ENCODE measurements at places on chromosomes 7 and 10.

- no peak for DNase-seq
Measured at GRCh38 chr7:45684910-45685618, 110.9 kb downstream of the ADCY1 start.

GRCh38 chr10:46282842-46283574 is 3.8 kb upstream of the ANTXRL start:
- peak; percentile 78 for DNase-seq

DNA sequence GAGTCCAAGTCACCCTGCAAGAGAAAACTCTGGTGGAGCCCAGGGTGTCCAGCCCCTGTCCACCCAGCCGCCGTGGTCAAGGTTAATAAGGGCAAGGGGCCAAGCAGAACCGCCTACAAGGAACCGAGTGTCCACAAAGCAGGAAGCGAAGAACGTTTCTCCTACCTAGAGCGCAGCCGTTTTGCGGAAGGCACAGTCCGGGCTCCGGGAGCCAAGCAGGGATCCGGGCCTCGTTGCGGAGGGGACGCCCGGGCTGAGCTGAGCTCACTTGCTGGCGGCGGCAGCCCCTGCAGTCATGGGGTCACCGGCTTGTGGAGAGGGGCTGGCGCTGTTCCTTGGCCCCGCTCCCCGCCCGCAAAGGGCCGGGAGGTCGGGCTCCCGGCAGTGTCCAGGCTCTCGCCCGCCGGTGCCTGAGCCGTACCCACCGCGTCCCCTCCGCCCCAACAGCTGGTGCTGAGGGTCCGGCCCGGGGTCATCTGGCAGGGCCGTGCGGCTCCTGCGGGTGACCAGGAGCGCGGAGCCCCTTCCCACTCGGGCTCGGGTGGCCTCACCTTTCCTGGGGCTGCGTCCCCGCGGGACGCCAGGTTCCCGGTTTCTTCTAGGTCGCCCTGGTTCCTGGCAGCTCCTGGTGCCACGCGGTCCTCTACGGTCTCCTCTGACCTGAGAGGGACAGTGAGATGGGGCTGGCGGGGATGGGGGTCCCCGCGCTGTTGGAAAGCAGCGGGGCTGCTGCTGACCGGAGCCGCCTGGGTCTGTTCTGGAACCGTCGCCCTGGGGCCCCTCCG is 14.0 kb upstream of the ZNF273 start:
- peak; percentile 26 for DNase-seq

GRCh38 chr10:84333864-84334451 is 5.6 kb downstream of the CCSER2 start:
- peak; percentile 39 for DNase-seq

DNA sequence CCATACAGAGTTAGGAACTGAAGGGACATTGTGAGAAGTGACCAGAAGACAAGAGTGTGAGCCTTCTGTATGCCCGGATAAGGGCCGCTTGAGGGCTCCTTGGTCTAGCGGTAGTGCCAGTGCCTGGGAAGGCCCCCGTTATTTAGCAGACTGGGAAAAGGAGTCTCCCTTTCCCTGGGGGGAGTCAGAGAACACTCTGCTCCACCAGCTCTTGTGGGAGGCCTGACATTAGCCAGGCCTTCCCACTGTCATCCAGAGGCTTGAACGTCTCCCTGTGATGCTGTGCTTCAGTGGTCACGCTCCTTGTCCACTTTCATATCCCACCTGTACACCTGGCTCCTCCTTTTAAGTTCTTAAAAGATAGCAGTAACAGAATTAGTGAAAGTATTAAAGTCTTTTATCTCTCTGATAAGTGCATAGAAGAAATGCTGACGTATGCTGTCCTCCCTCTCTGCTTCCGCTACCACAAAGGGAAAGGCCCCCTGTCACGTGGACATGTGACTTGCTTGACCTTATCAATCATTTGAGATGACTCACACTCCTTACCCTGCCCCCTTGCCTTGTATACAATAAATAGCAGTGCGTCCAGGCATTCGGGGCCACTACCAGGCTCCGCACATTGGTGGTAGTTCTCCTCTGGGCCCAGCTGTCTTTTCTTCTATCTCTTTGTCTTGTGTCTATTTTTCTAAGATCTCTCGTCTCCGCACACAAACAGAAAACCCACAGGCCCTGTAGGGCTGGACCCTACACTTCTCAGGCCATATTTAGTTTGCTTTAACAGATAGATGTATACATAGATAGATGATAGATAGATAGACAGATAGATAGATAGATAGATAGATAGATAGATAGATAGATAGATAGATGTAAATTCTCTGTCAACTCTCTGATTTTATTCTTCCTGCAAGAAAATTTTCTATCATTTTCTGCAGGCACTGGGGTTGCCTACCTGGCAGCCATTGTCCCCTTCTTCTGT is 131.5 kb upstream of the JCAD start:
- no peak for DNase-seq

- DNase-seq: no peak
Measured at GRCh38 chr7:30505174-30505697, 607 bp upstream of the GGCT start.

DNA sequence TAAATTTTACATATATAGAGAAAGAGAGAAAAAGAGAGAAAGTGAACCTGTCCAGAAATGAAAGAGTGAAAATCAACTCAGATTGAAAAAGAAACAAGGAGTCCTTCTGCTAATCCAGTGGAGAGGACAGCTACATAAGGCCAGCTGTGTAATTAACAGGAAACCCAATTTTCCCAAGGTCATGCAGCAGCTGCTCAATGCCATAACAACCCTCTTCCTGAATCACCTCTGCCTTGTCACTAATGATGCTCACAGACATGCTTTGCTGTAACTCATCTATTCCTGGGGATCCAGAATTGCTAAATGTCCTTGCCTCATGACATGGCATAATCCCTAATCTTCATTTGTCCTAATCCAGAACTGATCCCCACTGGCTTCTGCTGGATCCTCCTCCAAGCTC is 288.6 kb downstream of the NEBL start:
- no peak for DNase-seq

DNA sequence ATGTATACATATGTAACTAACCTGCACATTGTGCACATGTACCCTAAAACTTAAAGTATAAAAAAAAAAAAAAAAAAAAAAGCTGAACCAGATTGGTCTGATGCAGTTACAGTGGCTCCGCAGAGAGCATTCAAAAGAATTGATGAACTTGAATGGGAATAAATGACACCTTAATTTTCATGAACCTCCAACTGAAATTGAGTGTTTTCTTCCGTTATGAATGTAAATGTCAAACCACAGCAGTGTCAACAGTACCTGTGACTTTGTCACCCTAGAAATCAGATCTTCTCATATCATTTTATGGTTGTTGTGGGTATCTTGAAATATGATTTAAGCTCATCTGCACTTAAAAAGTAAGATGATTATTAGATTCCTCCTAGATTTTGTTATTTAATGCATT is 32.7 kb upstream of the SRGN start:
- no peak for DNase-seq

- no peak for DNase-seq
Measured at GRCh38 chr10:86856156-86856555, 99.7 kb downstream of the BMPR1A start.

DNA sequence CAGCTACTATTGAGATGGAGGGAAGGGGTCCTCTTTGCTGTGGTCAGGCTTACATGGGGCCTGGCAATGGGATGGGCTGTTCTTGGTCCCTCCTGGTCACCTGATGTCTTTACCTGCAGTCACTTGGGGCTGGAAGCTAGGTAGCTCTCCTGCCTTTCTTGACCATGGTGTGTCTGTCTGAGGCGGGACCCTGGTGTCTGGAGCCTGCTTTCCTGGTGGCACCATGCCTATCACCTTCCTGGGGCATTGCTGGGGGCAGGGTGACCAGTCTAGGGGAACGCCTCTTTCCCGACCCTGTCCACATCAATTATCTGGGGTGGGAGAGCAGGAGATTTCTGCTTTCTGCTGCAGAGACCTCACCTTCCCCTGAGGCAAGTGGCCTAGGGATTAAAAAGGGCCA is 55.6 kb downstream of the ARHGAP22 start:
- DNase-seq: no peak

- DNase-seq: no peak
Measured at GRCh38 chr10:132368881-132369635, 27.9 kb upstream of the PWWP2B start.

DNA sequence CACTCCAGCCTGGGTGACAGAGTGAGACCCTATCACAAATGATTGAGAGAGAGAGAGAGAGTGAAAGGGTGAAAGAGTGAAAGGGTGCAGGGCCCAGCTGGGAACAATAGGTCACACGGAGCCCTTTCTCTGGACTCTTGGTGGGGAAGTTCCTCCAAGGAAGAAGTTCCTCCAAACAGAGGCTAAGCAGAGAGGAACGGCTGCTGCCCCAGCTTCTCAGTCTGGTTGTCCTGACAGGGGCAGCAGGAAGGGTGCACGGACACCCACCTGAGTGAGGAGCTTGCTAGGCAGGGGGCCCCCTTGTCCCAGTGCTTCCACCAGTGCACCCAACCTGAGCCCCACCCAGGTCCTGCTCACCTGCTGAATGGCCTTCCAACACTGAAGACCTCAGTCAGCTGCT is 38.8 kb upstream of the MYL10 start:
- DNase-seq: no peak

- DNase-seq: no peak
Measured at GRCh38 chr7:80335511-80336231, 176.2 kb downstream of the GNAT3 start.

- no peak for DNase-seq
Measured at GRCh38 chr10:123521556-123521955, 144.6 kb upstream of the GPR26 start.

DNA sequence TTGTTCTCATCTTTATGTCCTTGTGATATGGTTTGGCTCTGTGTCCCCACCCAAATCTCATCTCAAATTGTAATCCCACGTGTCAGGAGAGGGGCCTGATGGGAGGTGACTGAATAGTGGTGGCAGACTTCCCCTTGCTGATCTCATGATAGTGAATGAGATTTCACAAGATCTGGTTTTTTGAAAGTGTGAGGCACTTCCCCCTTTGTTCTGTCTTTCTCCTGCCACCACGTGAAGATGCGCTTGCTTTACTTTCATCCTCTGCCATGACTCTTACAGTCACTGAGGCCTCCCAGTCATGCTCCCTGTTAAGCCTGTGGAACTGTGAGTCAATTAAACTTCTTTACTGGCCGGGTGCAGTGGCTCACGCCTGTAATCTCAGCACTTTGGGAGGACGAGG is 161.0 kb downstream of the HERPUD2 start:
- no peak for DNase-seq

DNA sequence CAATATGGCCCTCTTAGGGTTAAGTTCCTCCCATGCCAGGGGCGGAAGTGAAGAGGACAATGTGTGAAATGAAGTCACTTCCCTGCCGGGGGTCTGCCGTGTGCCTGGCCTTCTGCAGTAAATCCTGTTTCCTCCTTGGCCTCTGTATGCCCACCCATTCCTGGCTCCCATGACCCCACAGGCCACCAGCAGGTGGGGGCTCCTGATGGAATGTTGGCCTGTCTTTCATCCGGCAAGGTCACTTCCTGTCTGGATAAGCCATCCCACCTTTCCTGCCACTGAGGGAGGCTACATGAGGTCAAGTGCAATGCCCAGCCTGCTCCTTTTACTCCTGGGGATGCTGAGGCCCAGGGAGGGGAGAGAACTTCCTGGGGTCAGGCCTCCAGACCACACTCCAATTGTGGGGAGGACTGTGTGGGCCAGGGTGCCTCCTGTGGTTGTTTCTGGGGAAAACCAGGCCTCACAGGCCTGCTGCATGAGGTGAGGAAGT is 22.3 kb downstream of the PALD1 start:
- DNase-seq: no peak

DNA sequence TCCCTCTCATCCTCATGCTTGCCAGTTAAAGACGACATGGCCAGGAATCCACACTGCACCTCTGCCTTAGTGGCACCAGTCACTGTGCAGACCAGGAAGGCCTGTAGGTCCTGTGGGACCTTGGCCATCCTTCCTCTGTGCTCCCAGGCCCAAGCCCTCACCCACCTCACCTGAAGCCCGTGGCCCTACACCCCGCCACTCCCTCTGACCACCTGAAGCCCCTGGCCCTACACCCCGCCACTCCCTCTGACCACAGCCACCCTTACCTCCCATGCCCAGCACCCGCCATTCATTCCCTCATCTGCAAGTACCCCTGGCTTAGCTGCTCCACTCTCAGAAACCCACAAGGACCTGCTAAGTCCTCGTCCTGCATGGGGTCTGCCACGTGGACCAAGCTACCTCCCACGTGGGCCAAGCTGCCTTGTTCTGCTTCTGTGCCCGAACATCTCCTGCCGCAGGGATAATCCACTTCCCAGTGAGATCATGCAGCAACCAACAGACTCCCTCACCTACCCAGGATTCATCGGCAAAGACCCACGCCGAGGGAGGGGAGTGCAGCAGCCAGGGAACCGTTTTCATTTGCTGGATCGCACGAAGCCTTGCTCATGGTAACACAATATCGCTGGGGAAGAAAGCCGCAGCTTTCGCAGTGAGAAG is 151.2 kb downstream of the TCERG1L start:
- DNase-seq: no peak

DNA sequence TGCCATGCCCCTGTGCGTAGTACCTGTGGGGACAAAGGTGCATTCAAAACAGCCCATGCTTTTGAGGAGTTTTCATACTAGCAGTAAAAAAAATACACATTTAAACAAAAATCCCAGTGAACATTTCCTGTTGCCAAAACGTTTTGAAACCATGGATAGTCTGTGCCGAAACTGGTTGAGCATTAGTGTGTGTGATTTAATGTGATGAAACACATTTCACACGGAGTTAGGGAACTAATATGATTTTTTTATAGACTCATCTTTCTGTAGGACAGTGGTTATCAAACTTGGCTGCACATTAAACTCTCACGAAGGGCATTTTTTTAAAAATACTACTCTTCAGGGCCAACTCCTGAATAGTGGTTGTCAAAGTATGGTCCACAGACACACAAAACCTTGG is 111.8 kb upstream of the CREB5 start:
- DNase-seq: no peak

DNA sequence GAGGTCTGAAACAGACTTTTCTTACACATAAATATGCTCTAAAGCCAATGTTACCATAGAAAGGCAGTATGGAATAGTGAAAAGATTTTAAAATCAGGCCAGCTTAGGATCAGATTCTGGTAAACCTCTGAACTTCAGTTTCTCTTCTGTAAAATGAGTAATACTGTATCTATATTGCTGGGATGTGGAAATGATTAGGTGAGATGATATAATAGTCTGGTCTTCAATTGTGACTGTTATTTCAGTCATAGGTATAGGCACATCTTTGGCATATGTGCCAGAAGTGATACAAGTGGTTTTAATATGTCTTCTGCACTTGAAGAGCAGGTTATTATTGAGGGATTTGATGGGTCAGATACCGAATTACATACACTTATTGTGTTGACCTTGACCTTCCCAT is 7.2 kb downstream of the ZNF277 start:
- DNase-seq: no peak
